ENCODE measurements at places on chromosomes 2 and 18. TPM values are rescaled to one million over a fixed set of nuclear protein-coding genes. Genes with fewer than 3 reads are reported as not detected.

Gene YPEL5
- 94.7 TPM for polyA plus RNA-seq

DNA sequence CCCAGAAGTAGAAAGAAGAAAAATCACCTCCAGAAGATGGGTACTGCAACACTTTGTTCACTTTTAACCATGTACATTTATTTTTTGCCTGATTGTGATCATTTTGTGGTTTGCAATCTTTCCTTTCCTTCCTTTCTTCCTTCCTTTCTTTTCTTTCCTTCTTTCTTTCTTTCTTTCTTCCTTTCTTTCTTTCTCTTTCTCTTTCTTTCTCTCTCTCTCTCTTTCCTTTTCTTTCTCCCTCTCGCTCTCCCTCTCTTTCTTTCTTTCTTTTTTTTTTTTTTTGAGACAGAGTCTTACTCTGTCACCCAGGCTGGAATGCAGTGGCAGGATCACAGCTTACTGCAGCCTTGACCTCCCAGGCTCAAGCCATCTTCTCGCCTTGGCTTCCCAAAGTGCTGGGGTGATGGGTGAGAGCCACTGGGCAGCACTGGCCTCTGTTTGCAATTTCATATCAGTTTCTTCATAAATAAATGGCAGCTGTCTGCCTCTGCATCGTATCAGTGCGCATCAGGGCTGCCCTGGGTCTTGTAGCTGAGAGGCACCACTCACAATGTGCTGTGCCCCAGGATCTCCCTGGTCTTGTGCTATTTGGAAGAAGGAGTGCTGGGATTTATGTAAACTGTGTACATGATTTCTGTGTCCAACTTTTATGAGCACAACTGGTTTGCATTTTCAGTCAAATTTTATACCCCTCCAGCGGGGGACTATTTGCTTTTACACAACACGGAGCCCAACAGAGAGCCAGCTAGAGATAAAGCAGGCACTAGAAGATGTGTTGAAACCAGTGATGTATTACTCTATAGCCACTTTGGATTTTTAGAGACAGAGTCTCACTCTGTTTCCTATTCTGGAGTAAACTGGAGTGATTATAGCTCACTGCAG is 6.9 kb upstream of the LIMS2 start:
- H3K27me3 ChIP-seq = peaks cover 7% of the 10 kb centered on the region
- peaks cover 6% of the 10 kb centered on the region for H3K4me1 ChIP-seq
- no peak overlapping the region for H3K4me3 ChIP-seq
- H3K27ac ChIP-seq = no peak overlapping the region
- no peaks in the 10 kb centered on the region for H3K36me3 ChIP-seq

DNA sequence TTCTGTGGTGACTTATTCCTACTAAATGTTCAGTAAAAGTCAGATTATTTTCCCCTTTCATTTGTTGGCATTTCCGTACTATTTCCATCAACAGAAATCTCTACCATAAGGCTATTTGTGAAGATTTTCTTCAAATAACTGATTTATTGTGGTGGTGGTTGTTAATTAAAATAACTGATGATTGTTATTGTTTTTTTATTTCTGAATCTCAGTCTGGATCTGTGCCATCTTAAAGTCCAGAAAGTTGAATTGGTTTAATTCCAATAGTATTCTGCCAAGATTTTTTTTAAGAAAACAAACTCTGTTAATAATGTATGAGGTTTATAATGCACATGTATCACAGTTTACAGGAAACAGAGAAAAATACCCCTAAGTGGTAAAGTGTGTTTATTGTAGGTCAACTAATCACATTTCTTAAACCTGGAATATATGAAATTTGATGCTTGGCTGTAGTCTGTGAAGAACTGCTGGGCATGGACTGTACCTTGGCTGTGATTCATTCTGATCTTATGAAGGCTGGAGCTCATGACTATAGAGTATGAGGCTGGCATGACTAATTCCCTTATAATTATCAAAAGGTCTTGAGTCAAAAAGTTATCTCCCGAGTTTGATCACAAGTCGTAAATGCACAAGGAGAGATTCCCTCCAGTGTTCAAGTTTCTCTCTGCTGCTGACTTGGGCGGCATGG is 134.2 kb upstream of the RND3 start:
- peak; percentile 80 for DNase-seq
- no peak overlapping the region for H3K4me3 ChIP-seq
- H3K27ac ChIP-seq = peak overlapping the region; percentile 70
- H3K4me1 ChIP-seq = peaks cover 17% of the 10 kb centered on the region
- no peaks in the 10 kb centered on the region for H3K27me3 ChIP-seq

Gene PAX8
- polyA plus RNA-seq = 0.28 TPM

Gene INPP5D
- 0.01 TPM for polyA plus RNA-seq

GRCh38 chr2:153588408-153588807 is 109.8 kb upstream of the RPRM start:
- H3K4me1 ChIP-seq = no peaks in the 10 kb centered on the region
- no peak for DNase-seq
- H3K27ac ChIP-seq = no peak overlapping the region
- H3K27me3 ChIP-seq = no peaks in the 10 kb centered on the region
- no peak overlapping the region for H3K4me3 ChIP-seq

DNA sequence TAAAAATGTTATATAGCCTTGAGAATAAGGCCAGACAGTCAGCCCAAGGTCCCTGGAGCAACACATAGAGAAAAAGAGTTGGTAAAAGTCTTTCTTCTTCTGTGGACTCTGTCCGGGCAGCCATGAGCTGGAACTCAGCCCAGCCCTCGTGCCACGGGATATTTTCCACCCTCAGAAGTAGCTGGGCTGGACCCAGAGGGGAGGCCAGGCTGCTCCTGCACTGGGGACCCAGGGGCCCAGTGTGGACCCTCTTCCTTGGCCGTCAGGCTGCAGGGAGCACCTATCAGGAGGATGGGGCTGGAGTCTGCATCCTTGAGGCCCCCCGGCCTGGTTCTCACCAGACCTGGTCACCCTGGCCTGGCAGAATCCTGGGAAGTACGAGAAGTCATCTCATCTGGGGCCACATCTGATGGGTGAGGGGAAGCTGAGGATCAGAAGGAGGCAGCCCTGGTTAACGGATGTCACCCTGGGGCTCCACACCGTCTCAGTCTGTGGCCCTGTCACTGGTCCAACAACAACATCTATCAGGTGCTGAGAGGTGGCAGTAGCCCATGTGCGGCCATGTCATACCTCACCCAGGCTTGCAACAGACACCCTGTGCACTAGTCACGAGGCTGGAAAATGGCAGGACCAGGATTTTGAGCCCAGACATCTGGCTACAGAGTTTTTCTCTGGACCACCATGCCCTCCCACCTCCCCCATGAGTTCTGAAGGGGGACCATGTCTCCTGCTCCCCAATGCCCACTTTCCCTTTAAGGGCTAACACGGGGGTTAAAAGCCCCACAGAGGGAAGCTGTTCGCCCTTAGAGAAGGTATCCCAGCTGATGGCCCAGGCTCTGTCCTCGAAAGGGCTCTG is 33.0 kb downstream of the SDC1 start:
- no peak overlapping the region for H3K27ac ChIP-seq
- H3K36me3 ChIP-seq = no peaks in the 10 kb centered on the region
- H3K4me1 ChIP-seq = no peaks in the 10 kb centered on the region
- no peak for DNase-seq

Gene GORASP2
- polyA plus RNA-seq = 228 TPM

GRCh38 chr2:149745396-149746230 is 158.0 kb upstream of the MMADHC start:
- no peak for DNase-seq
- peak overlapping the region; percentile 78 for H3K27ac ChIP-seq
- H3K27me3 ChIP-seq = no peaks in the 10 kb centered on the region
- no peaks in the 10 kb centered on the region for H3K36me3 ChIP-seq
- H3K4me3 ChIP-seq = no peak overlapping the region

Gene GKN2
- polyA plus RNA-seq = not detected

DNA sequence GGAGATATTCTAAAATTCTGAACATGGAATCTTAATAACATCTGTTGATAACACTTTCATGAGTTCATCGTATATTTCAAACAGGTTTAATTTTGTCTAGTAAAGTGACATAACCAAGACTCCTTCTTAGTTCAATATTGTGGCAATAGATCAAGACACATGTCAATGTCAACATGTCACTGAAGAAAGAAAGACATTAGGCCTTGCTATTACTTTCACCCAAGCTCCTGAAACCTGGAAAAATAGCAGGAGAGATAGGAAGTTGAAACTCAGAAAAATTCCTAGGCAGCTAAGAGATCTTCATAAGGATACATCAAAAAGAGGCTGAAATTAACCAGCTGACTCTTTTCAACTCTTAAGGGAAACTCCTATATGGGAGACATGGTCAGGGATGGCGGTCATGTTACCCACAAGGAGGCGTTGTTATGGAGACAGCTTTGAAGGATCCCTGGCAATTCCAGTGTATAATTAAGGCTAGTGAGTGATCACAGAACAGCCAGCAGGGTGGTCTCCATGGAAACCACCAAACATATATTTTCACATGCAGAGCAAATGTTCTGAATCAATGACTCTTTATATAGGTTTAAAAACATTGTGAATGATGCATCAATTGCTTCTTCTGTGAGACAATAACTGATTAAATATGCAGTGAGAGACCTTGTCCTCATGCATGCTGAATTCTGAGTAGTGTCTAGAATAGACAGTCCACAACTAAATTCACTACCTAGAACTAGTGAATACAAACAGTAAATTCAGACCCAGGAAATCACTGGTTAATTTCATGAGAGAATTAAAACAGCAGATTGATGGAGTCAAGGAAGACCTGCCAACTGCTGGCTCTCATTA is 115.3 kb upstream of the RIOK3 start:
- DNase-seq = peak; percentile 73
- H3K4me3 ChIP-seq = no peak overlapping the region
- H3K27ac ChIP-seq = no peak overlapping the region
- H3K36me3 ChIP-seq = no peaks in the 10 kb centered on the region
- H3K4me1 ChIP-seq = peaks cover 2% of the 10 kb centered on the region

DNA sequence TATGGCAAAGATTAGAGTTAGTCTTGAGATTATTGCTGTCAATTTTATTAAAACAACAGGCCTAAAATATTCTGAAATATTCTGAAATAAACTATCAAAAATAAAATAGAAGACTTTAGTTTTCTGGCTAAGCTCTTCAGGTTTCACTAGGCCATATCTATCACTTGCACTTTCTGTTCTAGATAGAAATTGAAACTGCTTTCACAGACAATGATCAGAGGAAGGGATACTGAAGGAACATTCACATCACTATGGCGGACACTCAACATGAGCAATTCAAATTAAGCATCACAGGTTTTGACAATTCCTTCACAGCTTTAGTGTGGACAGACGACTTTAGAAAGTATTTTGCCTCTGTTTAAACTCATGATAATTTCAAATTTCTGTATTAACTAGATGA is 586.4 kb upstream of the REG3G start:
- no peaks in the 10 kb centered on the region for H3K4me1 ChIP-seq
- H3K27me3 ChIP-seq = no peaks in the 10 kb centered on the region
- DNase-seq = no peak
- no peaks in the 10 kb centered on the region for H3K36me3 ChIP-seq

DNA sequence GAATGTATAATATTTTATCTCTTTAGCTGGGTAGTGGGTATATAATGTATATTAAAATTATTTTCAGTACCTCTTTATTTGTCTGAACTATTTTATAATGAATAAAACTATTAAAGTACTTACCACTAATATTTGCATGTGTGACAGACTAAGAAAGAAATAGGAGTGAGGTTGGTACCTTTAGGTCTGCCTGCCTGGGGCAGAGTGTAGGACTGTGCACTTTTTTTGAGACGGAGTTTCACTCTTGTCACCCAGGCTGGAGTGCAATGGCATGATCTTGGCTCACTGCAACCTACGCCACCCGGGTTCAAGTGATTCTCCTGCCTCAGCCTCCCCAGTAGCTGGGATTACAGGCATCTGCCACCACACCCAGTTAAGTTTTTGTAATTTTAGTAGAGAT is 18.8 kb downstream of the NCOA1 start:
- no peaks in the 10 kb centered on the region for H3K36me3 ChIP-seq
- no peak overlapping the region for H3K4me3 ChIP-seq
- H3K4me1 ChIP-seq = peaks cover 2% of the 10 kb centered on the region
- no peaks in the 10 kb centered on the region for H3K27me3 ChIP-seq
- no peak overlapping the region for H3K27ac ChIP-seq
- DNase-seq = no peak

DNA sequence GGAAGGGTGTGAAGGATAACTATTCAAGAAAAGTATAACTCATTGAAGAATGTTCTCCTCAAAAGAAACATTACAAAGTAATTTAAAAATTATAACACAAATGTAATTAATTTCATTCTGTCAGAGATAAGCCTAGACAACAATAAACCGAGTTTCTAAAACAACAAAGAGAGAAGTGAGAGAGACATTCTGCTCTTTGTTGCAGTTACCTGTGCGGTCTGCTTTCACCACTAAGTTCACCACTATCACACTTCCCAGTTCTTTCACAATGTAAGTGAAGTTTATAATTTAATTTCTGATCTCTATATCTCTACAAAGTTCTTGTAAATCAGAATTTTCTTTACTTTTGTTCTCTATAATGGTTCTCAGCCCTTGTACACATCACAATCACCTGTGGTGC is 76.3 kb upstream of the FRZB start:
- no peaks in the 10 kb centered on the region for H3K4me1 ChIP-seq
- no peak overlapping the region for H3K4me3 ChIP-seq
- H3K36me3 ChIP-seq = peaks cover 3% of the 10 kb centered on the region
- H3K27me3 ChIP-seq = no peaks in the 10 kb centered on the region
- no peak for DNase-seq

Gene AFF3
- polyA plus RNA-seq = 2.5 TPM

- no peaks in the 10 kb centered on the region for H3K36me3 ChIP-seq
- DNase-seq = no peak
- H3K4me1 ChIP-seq = no peaks in the 10 kb centered on the region
- H3K27me3 ChIP-seq = no peaks in the 10 kb centered on the region
These were observed 365.4 kb upstream of the FSIP2 start for GRCh38 chr2:185373229-185373628.

Gene RBMS1
- 152 TPM for polyA plus RNA-seq

DNA sequence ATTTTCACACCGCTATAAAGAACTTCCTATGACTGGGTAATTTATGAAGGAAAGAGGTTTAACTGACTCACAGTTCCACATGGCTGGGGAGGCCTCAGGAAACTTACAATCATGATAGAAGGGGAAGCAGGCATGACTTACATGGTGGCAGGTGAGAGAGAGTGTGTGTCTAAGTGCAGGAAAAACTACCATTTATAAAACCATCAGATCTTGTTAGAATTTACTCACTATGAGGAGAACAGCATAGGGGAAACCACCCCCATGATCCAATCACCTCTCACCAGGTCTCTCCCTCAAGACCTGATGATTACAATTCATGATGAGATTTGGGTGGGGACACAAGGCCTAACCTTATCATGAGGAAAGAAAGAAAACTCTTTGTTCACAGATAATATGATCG is 174.6 kb downstream of the SRBD1 start:
- H3K27ac ChIP-seq = no peak overlapping the region
- H3K27me3 ChIP-seq = no peaks in the 10 kb centered on the region
- DNase-seq = no peak
- peaks cover 3% of the 10 kb centered on the region for H3K4me1 ChIP-seq
- H3K36me3 ChIP-seq = no peaks in the 10 kb centered on the region

Gene NIFK
- polyA plus RNA-seq = 38.7 TPM

Gene CFC1
- polyA plus RNA-seq = not detected

Gene MRO
- polyA plus RNA-seq = 0.01 TPM

Gene RAD51AP2
- 0.02 TPM for polyA plus RNA-seq

GRCh38 chr2:158042245-158042644 is 59.4 kb upstream of the UPP2 start:
- no peaks in the 10 kb centered on the region for H3K4me1 ChIP-seq
- H3K27ac ChIP-seq = no peak overlapping the region
- H3K27me3 ChIP-seq = no peaks in the 10 kb centered on the region
- DNase-seq = no peak

Measured in fibroblast of lung (primary cell).